Left lung (tissue), 14 donors: ENCODE measurements at places on chromosomes 4 and X.
A peak's percentile ranks its signal among the peaks of the same experiment; 100 is the strongest.

DNA sequence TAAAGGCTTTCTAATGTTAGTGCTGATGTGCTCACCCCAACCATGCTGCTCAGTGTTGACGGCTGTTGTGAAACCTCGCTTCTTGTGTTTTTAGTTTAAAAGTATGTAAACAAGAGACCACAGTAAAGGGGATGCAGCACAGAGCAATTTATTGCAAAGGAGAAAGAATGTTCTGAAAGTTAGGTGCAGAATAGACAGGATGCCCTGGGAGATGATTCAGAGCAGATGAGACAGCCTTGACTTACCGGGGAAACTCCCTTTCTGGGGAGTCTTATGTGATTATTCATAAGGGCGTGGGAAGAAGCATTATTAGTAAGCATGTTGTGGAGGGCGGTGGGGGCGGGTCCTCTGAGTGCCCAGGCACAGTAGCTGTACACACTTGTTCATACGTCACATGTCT lies 47.7 kb downstream of the EVC start:
- DNase-seq = no peak

- no peak for DNase-seq
These were observed 30.9 kb downstream of the RASSF6 start for GRCh38 chr4:73589261-73589847.

- peak; percentile 86 for DNase-seq
These were observed at the start of gene PCYT1B for GRCh38 chrX:24647257-24648058. TSS of gene PCYT1B (minus strand) at chrX:24647347. CDS start at chrX:24647105, 242 bp downstream.

DNA sequence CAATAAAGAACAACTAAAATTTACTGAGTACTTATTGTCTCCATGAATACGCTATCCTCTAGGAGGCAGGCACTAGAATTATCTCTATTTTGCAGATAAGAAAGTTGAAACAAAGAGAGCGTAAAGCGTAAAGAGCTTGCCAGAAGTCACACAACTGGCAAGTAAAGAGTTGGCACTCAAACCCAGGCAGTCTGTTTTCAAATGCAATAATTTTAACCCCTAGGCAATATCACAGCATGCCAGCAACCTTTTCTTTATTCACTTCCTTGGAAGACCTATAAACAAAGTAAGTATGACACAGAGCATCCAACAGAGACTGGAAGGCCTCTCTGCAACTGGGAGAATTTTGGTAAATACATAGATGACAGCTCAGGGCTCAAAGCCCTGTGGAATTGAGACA lies 23.2 kb upstream of the AMELX start:
- no peak for DNase-seq

DNA sequence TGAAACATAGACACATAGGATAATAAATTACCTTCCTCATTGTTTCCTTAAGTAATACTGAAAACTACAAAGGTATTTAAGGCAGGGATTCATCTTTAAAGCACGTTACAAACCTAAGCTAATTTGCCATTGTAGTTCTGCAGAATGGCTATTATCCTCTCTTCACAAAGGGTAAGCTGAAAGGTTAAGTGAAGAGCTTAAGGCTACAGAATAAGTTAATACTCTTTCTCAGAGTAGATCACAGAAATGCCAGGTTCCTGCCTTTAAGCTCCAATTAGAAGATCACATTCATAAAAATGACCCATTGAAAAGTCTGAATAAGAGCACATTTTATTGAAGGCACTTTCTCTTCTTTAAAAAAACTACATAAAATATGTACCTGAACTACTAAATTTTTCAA lies 42.1 kb upstream of the PRDM5 start:
- DNase-seq = no peak

GRCh38 chr4:145935253-145936141 lies 3.1 kb downstream of the ZNF827 start:
- DNase-seq = peak; percentile 18

DNA sequence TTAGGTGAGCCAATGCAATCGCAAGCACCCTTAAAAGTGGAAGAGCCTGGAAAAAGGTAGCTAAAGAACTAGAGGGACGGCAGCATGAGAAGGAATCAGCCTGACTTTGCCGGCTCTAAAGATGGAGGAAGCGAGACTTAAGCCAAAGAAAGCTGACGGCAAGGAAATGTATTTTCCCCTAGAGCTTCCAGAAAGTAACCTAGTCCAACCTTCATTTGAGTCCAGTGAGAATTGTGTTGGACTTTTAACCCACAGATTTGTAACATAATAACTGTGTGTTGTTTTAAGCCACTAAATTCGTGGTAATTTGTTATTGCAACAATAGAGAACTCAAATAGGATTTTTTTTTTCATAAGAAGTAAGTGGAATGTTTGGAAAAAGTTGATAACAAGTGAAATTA lies 212.7 kb upstream of the C1QTNF7 start:
- DNase-seq = no peak

DNA sequence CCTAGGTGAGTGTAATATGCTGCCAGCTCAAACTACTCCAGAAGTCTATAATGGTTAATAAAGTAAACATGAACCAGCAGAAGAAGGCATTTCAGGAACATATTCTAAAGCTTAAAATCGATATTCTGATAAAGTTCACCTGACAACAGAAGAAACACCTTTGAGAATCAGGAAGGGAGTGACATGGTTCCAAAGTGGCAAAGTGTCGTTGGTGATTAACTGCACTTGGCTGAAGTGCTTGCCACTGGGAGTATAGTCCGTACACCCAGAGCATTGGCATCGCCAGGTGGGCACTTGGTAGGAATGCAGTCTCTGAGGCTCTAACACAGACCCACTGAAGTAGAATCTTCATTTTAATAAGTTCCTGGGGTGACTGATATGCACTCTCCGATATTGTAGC lies 76.0 kb upstream of the H2AZ1 start:
- no peak for DNase-seq

GRCh38 chr4:89158884-89159503 lies 47.7 kb downstream of the TIGD2 start:
- DNase-seq = no peak

DNA sequence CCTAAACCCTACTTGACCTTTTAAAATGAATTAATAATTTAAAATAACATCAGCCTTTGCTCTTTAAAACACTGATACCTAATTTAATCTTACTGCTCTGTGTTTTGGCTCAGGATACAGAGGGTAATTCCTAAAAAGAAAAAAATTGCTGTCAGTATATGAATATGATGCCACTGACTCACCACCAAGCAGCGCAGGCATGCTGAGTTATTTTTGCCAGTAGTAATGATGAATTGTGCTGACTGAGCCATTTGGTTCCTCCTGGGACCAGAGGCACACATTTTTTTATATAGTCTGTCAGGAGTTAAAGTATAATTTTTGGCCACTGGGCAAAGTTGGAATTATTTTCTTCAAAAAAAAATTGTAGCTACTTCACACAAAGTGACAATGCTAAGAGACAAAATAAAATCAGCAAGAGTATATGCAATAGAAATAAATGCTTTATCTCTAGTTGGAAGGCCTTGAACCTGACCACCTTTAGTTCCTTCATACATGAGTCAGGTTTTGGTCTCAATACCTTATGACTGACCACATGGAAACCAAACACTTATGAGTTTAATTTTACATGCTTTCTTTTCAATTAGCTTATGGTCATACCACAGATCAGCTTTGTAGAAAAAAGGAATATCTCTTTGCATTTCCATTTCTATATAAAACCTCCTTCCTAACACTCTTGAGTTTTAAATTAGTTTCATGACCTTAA lies 115.1 kb downstream of the PPP3CA start:
- DNase-seq = peak; percentile 5

DNA sequence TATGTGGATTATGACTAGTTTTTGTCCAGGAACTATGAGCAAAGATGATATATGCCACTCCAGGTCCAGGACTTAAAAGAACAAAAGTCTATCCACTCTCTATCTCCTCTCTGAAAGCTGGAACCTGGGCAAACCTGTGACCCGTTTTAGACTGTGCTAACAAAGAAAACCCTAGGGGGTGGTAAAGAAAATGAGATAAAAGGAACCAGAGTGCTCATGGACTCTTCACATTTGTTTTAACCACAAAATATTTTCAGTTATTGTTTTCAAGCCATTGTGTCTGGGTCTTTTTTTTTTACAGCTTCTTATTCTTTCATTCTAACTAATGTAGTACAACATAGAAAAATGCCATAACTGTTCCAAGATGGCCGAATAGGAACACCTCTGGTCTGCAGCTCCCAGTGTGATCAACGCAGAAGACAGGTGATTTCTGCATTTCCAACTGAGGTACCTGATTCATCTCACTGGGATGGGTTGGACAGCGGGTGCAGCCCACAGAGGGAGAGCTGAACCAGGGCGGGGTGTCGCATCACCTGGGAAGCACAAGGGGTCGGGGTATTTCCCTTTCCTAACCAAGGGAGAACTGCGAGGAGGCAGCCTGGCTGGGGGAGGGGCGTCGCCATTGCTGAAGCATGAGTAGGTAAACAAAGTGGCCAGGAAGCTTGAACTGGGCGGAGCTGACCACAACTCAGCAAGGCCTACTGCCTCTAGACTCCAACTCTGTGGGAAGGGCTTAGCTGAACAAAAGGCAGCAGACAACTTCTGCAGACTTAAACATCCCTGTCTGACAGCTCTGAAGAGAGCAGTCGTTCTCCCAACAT lies 45.1 kb downstream of the CHM start:
- DNase-seq = peak; percentile 44

DNA sequence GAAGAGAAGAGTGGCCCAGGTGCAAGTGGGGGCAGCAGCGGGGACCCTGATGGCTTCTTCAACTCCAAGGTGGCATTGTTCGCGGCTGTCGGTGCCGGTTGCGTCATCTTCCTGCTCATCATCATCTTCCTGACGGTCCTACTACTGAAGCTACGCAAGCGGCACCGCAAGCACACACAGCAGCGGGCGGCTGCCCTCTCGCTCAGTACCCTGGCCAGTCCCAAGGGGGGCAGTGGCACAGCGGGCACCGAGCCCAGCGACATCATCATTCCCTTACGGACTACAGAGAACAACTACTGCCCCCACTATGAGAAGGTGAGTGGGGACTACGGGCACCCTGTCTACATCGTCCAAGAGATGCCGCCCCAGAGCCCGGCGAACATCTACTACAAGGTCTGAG lies 11.4 kb downstream of the EFNB1 start:
- no peak for DNase-seq

DNA sequence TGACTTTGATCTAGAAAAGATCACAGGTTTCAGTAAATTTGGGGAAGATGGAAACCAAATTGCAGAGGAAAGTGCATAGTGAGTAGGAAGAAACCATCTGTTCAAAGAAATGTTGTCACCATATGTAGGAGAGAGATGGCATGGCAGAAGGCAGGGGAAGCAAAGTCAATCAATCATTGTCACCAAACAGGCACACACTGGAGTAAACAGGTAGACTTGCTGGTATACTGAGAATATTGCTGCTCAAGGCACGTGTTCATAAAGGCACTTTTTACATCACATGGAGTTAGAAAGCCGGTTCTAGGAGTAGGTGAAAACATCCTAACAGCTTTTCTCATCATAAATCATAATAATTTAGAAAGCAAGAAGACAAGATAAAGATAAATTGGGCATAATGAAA lies 550.5 kb upstream of the FAT1 start:
- DNase-seq = no peak

GRCh38 chr4:2450394-2451035 lies 18.4 kb upstream of the RNF4 start:
- no peak for DNase-seq
